ENCODE measurements at places on chromosomes 2 and 18.

- DNase-seq = no peak
These were observed 5.7 kb downstream of the CTDP1 start for GRCh38 chr18:79685281-79685680.

DNA sequence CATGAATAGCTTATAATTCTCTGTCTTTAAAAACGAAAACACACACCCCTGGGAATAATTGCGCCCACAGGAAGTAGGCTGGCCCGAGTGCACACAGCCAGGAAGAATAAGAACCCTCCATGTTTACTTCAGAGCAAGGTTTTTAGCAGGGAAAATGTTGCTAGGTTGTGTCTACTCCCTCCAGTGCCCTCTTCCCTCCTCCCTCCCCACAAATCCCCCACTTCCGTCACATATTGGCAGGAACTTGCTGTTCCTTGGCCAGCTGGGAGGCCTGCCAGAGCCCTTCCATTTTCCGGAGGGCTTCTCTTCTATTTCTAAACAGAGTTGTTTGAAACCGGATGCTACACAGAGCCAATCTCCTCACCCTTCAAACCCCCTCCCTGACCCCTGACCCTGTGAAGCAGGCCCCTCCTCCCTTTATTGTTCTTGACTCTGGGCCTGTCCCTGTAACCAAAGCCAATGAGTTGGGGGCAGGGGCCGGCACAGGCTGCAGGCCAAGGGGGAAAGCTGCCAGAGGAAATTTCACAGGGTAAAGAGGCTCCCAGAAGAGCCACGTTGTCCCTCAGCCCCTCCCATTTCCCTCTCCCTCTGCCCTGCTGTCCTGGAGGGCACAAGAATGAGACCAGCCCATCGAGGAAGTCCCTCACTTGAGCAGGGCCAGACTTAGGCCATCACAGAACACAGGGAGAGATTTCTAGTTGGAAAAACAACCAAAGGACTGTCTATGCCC lies 49.8 kb upstream of the LGALSL start:
- DNase-seq = no peak

- DNase-seq = no peak
These were observed 1469.7 kb upstream of the PIK3C3 start for GRCh38 chr18:40485318-40485717.

DNA sequence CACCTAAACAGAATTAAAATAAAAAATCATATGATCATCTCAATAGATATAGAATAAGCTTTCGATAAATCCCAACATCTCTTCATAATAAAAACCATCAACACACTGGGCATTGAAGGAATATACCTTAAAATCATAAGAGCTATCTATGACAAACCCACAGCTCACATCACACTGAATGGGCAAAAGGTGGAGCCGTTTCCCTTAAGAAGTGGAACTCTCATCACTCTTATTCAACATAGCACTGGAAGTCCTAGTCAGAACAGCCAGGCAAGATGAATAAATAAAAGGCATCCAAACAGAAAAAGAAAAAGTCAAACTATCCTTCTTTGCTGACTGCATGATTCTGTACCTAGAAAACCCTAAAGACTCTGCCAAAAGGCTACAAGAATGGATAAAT lies 510.3 kb downstream of the ZNF804A start:
- no peak for DNase-seq

DNA sequence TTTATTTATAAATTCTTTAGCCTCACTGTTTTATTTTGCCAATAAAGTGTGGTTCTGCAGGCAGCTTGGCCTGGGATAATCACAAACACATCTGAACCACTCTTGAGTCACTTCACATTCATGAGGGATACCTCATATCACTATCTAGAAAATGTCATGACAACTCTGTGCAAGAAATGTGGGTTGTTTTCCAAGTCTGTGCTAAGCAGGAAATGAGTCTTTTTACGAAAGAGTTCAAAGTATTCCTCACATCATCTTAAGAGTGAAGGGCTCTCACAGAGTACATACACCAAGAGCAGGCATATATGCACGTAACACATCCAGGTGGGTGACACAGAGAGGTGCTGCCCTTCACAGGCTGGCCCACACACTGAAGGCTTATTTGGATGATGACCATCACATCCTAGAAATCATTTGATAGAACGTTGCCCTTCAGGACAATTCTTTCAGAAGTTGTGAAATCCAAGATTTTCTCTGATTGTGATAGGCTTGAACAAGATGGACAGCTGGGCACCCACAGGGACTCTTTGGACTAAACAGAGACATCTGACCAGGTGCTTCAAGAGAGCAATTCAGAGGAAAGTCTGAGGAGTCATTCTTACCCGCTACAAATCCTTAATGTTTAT lies 811.1 kb upstream of the LRATD1 start:
- no peak for DNase-seq

GRCh38 chr2:120886534-120887319 lies 151.1 kb downstream of the GLI2 start:
- DNase-seq = no peak

GRCh38 chr2:168538534-168538933 lies 82.5 kb downstream of the CERS6 start:
- DNase-seq = no peak

GRCh38 chr2:120932881-120933280 lies 197.2 kb downstream of the GLI2 start:
- DNase-seq = no peak

GRCh38 chr2:154425994-154426393 lies 272.5 kb upstream of the KCNJ3 start:
- no peak for DNase-seq

GRCh38 chr2:11901351-11902069 lies 155.1 kb downstream of the LPIN1 start:
- DNase-seq = no peak

- DNase-seq = no peak
These were observed 929.1 kb downstream of the DSC3 start for GRCh38 chr18:30113454-30113853.

DNA sequence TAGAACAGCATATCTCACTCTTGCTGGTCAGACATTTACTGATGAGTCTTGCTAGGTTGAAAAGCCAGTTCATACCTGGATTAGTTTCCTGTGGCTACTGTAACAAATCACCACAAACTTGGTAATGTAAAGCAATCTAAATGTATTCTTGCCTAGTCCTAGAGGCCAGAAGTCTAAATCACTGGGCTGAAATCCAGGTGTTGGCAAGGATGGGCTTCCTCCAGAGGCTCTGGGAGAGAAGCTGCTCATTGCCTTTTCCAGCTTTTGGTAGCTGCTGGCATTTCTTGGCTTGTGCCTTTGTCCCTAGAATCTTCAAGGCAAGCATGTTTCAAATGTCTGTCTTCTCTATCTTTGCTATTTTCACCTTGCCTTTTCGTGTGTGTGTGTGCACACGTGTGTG lies 62.3 kb upstream of the MAP4K3 start:
- no peak for DNase-seq

- no peak for DNase-seq
These were observed 278.0 kb downstream of the EPHA4 start for GRCh38 chr2:221293949-221294742.

DNA sequence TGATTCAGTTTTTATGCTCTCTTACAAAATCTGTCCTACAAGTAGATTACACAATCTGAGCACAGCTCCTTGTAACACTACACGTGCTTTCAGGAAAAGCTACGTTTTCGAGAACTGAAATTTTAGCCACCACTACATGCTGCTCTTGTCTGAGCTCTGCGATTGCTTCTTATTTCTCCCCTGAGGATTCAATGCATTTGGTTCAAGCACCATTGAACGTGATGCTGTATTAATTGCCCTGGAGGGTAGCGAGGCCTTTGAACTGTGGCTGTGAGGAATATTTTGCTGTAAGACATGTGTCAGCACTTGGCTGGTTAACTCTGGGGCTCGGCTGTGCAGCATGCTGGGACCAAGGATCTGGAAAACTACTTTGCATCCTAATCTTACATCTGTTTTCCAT lies 405.8 kb downstream of the EPHA4 start:
- no peak for DNase-seq

DNA sequence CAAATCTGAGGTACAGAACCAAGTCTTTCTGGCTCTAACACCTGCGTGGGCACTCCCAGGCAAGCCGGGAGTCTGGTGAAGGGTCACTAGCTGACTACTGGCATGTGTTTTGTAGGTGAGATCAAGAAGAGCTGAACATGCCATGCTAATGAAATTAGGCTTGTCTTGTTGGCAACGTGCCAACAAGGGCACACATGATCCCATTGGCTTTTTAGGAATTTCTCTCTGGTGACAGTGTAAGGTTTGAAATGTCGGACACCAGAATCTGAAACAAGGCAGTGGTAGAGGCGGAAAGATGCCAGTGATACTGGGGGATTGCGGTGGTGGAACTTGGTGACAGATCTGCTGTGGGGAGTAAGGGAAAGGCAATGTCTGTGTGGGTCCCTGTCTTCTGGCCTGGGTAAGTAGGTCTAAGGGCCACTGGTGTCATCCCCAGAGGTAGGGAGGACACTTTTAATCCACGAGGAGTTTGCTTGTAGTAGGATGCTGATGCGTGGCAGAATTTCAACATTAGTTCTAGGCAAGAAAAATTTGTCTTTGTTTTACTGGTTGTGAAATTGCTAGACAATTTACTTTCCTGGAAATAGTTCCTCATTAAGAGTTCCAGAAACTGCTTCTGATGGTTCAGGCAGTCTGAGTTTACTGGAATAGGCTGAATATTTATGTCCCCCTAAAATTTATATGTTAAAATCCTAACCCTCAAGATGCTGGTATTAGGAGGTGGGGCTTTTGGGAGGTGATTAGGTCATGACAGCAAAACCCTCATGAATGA lies 52.6 kb upstream of the ACMSD start:
- DNase-seq = no peak

DNA sequence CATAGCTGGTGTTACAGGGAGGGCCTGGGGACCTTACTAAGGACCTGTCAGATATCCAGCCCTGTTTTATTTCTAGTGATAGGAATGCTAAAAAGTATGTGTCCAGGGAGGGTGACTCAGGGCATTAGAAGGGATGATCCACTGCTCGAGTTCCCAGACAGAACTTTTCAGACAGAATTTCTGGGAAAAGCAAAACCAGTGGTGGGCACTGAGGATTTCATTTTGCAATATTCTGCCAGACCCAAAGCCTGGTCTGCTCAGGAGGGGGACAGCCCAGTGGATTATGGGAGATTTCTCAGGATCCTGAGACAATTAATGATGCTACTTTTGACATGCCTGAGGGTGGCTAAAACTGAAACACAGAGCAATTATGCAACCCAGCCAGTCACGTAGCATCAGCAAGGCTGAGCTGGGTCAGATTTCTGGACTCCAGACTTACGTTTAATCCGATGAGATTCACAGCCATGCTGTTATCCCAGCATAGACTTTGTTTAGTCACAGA lies 4.7 kb upstream of the KCNE4 start:
- no peak for DNase-seq

All from CD4-positive, alpha-beta T cell treated with Interleukin-6 at 100 ng/mL for 8 hours (primary cell).